ENCODE measurements at places on chromosomes 13 and 19.

- no peak for DNase-seq
These were observed 73.2 kb upstream of the MCF2L start for GRCh38 chr13:112895521-112896465.

DNA sequence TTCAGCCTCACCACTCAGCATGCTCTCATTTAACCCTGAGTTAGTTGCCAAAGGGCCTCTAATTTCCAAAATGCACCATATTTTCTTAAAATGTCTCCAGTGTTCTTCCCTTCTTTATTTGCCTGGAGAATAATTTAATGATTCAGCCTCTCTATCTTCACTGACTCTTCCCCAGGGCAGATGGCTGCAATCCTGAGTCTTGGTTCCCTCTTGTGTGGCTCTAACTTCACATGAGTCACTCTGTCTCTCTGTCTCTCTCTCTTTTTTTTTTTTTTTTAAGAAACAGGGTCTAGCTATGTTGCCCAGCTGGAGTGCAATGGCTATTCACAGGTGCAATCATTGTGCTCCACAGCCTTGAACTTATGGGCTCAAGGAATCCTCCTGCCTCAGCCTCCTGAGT is 251.4 kb downstream of the VWA8 start:
- DNase-seq, result no peak

DNA sequence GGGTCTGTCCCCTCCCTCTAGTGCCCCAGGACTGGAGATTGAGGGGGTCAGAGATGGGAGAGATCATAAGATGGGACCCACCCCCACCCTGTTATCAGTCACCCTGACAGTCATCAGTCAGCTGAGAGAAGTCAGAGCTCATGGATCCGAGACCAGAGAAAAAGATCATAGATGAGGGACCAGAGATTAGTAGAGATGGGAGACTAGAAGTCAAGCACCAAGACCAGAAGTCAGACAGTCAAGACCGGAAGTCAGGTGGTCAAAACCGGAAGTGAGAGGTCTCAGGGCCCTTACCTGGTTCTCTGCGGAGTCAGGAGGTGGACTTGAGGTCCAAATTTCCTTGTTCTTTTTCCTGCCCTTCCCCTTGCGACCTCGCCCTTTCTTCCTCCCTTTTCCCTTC is 7.0 kb downstream of the COL5A3 start:
- no peak for DNase-seq

- no peak for DNase-seq
These were observed 5.7 kb downstream of the CALM3 start for GRCh38 chr19:46606681-46607447.

DNA sequence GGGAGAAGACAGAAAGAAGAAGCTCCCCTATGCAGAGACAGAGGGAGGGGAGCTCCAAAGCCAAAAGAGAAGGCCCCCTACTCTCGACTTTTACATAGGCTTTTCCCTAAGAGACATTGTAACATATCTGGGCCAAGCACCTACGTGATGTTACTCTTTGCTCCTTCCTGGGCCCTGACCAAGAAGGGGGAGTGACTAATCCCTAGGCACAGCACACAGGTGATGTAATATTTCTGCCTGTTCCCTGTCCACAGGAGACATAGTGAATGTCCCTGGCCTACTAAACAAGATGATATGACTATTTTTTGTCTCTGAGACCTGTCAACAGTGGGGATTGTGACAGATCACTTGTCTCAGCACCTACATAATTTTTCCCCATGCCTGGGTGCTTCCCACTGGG is 15.9 kb upstream of the ZNF254 start:
- no peak for DNase-seq

- peak; percentile 64 for DNase-seq
These were observed 9.9 kb upstream of the ACSBG2 start for GRCh38 chr19:6125571-6125989.

DNA sequence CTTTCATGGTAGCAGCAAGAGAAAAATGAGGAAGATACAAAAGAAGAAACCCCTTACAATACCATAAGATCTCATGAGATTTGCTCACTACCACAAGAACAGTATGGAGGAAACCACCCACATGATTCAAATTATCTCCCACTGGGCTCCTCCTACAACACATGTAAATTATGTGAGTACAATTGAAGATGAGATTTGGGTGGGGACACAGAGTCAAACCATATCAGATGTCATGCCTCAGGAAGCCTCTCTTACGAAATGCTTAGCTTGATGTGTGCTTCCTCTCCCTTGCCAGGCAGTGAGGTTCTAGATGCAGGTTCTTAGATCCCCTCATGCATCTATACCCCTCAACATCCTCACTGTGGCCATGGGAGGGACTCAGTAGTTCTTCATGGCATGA is 63.2 kb upstream of the RGCC start:
- no peak for DNase-seq

- no peak for DNase-seq
These were observed 413.7 kb downstream of the LIG4 start for GRCh38 chr13:107801621-107802020.

- peak; percentile 3 for DNase-seq
These were observed 9.4 kb upstream of the DCUN1D2 start for GRCh38 chr13:113499936-113500335.

- DNase-seq, result no peak
These were observed 13.1 kb downstream of the ATP11A start for GRCh38 chr13:112702986-112703379.

GRCh38 chr13:76637641-76638141 is 248.5 kb downstream of the KCTD12 start:
- DNase-seq, result no peak

GRCh38 chr19:1324806-1325567 is 39.3 kb downstream of the EFNA2 start:
- DNase-seq, result peak; percentile 46

- DNase-seq, result no peak
These were observed 74.0 kb downstream of the PDS5B start for GRCh38 chr13:32660227-32660626.

DNA sequence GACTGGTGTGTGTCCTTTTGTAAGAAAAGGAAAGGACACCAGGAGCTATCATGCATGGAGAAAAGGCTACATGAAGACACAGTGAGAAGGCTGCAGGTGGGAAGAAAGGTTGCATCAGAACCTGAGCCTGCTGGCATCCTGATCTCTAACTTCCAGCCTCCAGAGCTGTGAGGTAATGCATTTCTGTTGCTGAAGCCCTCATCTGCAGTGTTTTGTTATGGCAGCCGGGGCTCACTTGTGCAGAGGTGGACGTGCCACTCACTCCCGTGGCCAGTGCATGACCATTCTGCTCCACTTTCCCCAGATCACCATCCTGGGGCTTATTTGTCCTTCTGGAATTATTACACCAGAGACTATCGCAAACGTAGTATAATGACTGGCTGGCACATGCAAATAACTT is 155.3 kb downstream of the IRS2 start:
- no peak for DNase-seq

DNA sequence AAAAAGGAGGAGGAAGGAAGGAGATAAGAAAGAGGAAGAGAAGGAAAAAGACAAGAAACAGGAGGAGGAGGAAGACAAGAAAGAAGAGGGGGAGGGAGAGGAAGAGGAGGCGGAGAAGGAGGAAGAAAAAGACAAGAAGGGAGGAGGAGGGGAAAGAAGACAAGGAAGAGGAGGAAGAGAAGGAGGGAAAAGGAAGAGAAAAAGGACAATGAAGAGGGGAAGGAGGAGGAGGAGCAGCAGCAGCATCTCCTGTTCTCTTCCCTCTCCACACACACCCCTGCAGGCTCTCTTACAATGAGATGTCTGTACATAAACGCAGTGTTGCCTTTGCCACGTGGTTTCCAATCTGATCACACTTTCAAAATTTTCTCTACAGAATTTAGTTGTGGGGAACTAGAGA is 66.6 kb downstream of the RUBCNL start:
- DNase-seq, result no peak

- DNase-seq, result no peak
These were observed 1.1 kb upstream of the HMGB1 start for GRCh38 chr13:30466841-30467252.

DNA sequence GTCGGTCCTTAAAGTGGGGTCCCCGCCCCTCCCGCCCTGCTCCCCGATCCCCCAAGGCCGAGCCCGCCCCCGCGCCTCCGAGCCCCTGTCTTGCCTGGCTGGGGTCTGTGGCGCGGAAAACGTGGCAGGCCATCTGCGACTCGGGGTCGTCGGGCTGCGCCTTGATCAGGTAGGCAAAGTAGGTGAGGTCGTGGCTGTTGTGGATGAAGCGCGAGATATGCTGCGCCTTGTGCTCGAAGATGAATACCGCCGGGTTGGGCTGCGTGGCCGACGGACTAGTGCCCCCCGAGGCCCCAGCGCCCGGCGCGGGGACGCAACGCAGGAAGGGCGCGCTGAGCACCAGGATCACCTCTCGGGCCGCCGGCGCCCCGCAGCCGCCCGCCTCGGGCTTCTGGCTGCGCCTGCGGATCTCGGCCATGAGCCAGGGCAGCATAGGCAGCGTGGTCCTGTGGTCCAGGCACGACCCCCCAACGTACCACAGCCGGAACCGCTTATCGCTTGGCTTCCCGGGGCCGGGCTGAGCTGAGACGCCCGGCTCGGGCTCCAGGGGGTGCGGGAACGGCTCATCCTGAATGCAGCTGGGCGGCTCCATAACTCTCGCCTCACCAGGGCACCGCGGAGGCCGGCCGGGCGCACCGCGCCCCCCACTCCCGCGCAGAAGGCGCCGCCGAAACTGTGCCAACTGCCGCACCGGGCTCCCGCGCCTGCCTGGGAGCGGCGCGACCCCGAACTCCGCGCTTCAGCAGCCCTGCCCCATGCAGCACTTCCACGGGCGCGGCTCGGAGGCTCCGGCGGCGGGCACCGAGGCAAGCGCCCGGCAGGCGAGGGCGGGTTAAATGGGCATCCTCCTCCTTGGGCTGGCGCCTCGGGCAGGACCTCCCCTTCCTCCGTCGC is 546 bp downstream of the TBC1D4 start:
- DNase-seq, result no peak

- no peak for DNase-seq
These were observed 15.0 kb downstream of the SPPL2B start for GRCh38 chr19:2343289-2343982.
